ENCODE measurements at places on chromosomes 7 and 10.

DNA sequence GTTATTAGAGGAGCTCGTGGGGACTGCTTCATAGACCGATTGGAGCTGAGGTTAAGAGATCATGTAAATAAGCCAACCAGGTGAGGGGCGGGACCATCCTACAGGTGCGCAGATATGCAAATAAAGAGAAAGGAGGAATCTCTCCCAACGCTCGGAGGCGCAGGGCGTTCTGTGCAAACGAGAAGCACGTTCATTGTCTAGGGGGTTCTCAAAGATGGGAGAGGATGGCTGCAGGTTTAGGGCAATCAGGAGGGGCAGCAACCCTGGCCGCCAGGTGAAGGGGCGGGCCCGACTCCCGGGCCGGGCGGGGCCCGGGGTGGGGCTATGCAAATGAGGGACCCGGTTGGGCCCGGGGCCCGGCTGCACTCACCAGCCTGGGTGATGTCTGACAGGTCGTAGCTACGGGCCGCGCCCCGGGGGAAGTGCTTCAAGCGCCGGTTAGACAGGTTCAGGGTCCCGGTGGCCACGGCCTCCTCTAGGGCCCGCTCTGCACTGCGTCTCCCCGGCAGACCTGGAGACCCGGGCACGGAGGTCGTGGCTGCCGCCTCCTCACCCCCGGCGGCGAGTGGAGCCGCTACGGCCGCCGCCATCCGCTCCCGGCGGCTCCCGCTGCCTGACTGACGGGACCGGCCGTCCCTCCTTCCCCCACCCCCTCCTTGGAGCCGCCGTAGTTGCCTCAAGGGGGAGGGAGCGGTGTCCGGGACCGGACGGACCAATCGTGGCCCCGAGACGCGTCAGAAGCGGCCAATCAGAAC lies at the start of gene LRCH4:
Gene LRCH4, minus strand, starts transcription at position 619 of the 755 bp plus-strand sequence. Its CDS starts 29 bp downstream, at position 590.
- peak; percentile 91 for DNase-seq

DNA sequence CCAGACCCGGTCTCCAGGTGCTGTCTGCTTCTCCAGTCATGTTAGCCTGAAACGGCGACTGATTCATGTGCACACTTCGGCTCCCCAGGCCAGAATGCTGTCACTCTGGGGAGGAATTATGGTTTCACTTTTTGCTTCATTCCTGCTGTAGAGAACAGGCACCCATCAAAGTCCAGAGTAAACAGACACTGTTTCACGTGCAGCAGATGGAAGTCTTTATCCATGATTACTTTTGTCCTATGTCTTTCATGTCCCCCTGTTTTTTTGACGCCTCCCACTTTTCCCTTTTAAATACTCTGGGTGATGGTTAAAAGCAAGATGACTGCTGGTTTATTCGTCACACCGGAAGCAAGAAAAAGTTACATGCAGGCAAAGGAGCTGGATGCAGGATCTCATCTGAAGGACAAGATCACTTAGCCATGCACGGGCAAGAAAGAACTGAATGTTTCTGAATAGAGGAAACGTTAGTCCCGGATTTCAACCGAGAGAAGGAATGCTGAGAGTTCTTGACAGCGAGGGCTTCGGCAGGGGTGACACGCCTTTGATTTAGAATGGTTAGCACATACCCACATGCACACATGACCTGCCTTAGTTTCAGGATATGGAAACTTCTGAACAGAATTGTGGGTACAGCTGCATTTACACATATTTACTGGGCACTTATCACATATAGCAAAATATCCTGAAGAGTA lies 250.0 kb upstream of the KLF6 start:
- DNase-seq: no peak

DNA sequence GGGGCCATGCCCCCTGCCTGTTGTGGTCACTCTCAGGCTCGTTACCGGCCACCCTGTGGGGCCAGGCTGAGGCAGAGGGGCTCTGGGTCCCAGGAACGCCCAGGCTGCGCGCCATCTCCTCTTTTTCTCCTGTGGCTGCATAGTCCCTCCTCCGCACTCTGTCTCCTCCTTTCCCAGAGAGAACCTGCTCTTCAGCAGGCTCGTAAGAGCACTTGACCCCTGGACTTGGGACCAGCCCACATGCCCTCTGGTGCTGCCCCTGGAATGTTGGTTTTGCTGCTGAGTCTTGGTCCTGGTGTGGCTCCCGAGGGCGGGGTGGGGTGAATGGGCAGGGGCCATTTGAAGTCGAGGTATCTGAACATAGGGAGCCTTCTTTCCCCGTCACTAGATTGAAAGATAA lies 6.6 kb upstream of the BHLHA15 start:
- no peak for DNase-seq

- no peak for DNase-seq
These were observed 132.2 kb upstream of the NPVF start for GRCh38 chr7:25360451-25360850.

- DNase-seq: no peak
These were observed 7.9 kb upstream of the EMX2 start for GRCh38 chr10:117534321-117535297.

GRCh38 chr10:61042533-61042932 lies 98.5 kb upstream of the RHOBTB1 start:
- DNase-seq: no peak

DNA sequence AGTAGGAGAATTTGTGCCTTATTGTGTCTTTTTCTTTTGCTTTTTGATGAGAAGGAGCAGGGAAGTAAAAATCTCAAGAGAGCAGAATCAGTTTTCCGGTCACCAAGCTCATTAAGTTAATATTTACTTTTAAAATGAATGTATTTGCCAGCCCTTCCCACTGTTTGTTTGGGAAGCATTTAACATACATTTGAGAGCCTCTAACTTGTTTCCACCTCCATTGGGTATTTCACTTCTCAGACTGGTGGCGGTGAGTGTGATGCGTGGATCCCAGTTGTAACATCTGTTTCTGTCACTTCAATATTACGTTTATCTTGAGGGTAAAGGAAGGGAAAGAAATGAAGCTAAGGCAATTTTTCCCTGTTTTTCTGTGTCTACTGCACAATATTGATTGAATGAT lies 22.8 kb downstream of the CDK14 start:
- DNase-seq: no peak

GRCh38 chr10:36188080-36188453 lies 546.0 kb upstream of the FZD8 start:
- DNase-seq: no peak

DNA sequence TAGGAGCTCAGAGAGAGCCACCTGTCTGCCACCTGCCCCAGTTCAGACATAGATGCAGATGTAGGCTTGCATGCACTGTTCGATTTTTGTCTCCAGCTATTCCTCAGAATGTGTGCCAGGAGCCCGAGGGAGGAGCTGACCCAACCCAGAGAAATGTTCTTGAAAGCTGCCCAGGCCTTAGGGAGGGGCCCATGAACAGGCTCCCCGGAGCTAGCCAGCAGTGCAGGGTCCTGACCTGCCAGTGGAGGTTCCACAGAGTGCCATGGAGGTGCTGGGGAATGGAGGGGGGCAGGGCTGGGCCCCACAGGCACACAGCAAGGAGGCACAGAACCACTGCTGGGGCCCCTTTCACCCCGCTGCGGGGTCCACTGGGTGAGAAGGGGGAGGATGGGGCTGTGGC lies 29.6 kb upstream of the SFRP5 start:
- no peak for DNase-seq

GRCh38 chr7:43876241-43876640 lies 6.9 kb upstream of the MRPS24 start:
- no peak for DNase-seq

DNA sequence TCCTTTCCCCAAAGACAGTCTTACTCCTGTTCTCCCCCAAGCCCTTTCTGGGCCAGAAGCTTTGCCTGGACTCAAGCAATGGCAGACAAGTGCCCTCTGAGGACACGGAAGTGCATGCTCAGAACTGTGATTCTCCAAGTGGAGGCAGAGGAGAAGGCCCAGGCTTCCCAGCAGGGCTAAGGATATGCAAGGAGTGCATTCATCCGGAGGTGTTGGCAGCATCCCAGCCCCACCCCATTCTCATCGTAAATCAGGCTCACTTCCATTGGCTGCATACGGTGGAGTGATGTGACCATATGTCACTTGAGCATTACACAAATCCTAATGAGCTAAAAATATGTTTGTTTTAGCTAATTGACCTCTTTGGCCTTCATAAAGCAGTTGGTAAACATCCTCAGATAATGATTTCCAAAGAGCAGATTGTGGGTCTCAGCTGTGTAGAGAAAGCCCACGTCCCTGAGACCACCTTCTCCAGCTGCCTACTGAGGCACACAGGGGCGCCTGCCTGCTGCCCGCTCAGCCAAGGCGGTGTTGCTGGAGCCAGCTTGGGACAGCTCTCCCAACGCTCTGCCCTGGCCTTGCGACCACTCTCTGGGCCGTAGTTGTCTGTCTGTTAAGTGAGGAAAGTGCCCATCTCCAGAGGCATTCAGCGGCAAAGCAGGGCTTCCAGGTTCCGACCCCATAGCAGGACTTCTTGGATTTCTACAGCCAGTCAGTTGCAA lies 1.4 kb upstream of the RBP3 start:
- peak; percentile 51 for DNase-seq

DNA sequence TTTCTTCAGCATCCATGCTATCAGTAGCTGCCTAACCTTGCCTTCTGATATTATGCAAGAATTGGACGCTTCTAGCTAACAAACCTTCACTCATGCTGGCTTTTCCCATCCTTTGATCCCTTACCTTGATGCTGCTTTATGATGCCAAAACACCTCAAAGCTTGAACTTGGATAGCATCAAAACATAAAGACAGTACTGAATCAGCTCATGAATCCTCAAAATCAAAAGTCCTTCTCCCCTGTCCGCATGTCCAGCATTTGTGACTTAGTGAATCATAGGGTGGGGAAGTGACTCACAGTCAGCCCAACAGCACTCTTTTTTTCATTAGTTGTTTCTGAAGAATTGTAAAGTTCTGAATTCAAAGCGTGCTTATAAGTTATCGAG lies 89.5 kb upstream of the PIK3CG start:
- no peak for DNase-seq
